Hematopoietic multipotent progenitor cell treated with erythropoietin and hydrocortisone succinate and interleukin-3 and kit ligand, for 15 days (in vitro differentiated cells): ENCODE measurements at places on chromosomes 13 and 19.

DNA sequence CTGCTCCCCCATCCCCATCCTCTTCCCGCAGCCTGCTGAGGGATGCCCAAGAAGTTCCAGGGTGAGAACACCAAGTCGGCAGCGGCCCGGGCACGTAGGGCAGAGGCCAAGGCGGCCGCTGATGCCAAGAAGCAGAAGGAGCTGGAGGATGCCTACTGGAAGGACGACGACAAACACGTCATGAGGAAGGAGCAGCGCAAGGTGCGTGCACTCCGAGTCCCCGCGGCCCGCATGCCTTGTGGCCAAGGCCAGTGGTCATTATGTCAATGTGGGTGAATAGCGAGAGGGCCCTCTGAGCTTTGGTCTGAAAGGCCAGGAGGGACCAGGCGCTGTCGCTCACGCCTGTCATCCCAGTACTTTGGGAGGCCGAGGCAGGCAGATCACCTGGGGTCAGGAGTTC lies 3.6 kb downstream of the CCDC124 start:
- DNase-seq: no peak

GRCh38 chr13:52811841-52812240 lies 36.6 kb downstream of the PCDH8 start:
- DNase-seq: no peak

GRCh38 chr13:32023698-32024097 lies 7.9 kb upstream of the FRY start:
- no peak for DNase-seq

DNA sequence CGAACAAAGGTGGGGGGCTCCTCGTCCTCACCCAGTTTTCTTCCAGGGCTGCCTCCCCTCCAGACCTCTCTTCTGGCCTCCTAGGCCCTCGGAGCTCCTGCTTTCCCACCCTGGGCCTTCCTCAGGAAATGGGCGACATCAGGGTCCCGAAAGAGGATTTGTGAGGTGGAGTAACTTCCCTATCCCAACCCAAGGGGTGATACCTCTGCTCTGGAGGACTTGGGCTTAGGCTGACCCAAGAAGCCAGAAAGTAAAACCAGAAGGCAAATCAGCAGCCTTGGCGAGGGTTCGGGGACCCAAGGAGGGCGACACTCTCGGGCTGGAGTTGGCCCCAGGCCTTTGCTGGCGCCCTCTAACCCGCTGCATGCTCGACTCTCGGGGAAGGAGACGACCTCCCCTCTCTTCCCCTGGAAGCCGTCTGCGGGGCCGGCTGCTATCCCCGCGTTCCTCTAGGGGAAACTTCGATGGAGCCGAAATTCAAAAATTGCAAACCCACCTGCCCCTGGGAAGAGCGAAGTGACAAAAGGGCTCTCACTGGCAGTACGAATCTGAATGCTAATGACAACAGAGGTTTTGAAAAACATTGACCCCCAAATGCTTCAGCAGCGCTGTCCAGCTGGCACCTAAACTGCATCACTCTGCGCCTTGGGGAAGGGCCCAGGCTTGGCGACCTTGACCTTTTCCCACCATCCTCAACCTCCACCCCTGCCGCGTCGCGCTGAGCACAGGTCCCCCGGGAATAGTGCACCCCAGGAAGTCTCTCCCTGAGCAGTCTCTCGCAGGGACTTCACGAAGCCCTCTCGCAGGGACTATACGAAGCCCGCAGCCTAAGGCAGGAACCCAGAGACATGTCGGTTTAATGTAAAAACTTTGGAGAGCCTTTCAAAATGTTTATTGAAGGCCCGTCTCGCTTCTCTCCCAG lies 2.4 kb downstream of the PDX1 start:
- no peak for DNase-seq

DNA sequence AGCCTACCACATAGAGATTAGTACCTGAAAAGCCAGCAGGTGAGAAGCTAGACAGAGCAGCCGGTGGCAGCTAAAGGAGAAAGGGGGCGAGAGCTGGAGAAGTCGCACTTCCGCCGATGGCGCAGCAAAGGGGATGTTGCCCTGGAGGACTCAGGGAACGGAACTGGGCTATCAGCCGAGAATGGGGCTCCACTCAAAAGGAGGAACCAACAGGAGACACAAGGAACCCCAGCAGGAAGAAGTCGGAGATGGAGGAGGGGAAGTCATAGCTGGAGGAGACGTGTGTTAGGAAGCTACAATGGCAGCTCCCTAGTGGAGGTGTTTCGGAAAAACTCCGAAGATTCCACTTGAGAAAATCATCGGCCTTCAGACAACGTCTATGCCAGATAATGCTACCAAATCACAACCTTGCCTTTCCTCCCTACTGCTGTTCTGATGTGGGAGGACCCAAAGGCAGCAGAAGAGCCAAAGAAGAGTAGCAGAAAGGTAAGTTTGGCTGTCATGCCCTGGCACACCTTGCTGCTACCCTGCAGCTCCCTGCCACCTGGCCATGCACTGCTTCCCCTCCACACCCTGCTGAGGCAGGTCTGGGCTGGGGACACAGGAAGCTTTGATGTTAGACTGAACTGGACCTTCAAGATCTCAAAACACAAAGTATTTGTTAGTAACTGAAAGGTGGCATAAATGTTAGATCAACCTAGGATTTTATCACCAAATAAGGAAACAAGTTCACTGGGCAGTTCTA lies 127.9 kb downstream of the DLEU7 start:
- DNase-seq: no peak

- peak; percentile 75 for DNase-seq
Observed at GRCh38 chr19:51660975-51661600, 14.5 kb upstream of the SIGLEC14 start.

GRCh38 chr13:73521985-73522524 lies 463.2 kb downstream of the KLF5 start:
- no peak for DNase-seq

DNA sequence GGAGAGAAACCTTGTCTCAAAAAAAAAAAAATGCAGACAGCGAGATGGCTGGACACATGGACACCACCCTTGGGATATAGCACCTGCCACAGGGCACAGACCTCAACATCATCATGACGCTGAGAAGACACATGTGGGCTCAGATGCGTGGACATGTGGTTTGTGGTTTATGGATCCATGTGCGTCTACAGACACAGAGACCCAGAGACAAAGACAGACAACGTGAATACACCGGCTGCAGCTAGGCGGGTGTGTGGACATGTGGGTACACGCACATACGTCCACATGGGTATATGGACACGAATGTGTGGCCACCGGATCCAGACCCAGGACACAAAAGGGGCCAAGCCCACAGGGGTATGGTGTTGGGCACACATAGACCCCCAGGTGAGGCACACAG lies 1.3 kb downstream of the TNFSF14 start:
- DNase-seq: no peak

- DNase-seq: no peak
Observed at GRCh38 chr19:42037649-42038048, 32.4 kb downstream of the GRIK5 start.

DNA sequence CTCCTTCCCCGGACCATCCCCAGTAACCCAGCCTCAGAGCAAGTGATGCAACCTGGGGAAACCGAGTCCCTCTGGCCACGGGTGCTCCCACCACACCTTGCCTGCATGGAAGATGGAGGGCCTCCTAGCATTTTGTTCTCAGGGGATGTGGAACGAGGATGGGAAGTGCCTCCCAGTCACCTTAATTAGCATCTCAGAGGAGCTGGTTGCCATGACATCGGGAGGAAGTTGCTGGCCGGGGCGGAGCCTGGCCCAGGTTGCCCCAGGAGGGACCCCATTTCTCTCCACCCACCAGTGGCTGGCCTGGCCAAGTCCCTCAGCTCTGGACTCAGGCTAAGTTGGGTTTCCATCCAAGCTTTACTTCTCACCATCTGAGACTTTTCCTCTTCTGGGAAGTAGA lies 24.1 kb upstream of the PTPRS start:
- DNase-seq: no peak

DNA sequence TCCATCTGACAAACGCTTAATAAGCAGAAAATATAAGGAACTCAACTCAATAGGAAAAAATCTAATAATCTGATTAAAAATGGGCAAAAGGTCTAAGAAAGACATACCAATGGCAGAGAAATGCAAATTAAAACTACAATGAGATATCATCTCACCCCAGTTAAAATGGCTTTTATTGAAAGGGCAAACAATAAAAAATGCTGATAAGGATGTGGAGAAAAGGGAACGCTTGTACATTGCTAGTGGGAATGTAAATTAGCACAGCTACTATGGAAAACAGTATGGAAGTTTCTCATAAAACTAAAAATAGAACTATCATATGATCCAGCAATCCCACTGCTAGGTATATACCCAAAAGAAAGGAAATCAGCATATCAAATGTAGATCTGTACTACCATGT lies 508.8 kb upstream of the GPC6 start:
- DNase-seq: no peak

- no peak for DNase-seq
Observed at GRCh38 chr13:80161219-80161618, 179.7 kb downstream of the SPRY2 start.

DNA sequence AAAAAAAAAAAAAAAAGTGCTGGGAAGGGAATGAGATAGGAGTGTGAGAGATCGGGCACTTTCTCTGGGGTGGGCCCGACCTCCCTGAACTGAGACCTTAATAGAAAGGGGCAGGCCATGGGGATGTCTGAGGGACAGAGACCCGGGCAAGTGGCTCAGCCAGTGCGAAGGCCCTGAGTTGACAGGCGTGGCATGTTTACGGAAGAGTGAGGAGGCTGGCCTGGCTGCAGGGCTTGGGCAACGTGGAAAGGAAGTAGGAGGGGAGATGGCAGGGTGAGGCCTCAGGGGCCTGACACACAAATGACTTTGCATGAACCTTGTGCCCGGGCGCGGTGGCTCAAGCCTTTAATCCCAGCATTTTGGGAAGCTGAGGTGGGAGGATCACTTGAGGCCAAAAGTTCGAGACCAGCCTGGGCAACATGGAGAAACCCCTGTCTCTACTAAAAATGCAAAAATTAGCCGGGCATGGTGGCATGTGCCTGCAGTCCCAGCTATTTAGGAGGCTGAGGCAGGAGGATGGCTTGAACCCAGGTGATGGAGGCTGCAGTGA lies 13.9 kb downstream of the FCHO1 start:
- no peak for DNase-seq

GRCh38 chr13:20466371-20466770 lies 59.3 kb downstream of the CRYL1 start:
- DNase-seq: no peak

GRCh38 chr19:8257052-8257443 lies 47.9 kb downstream of the CERS4 start:
- peak; percentile 12 for DNase-seq

DNA sequence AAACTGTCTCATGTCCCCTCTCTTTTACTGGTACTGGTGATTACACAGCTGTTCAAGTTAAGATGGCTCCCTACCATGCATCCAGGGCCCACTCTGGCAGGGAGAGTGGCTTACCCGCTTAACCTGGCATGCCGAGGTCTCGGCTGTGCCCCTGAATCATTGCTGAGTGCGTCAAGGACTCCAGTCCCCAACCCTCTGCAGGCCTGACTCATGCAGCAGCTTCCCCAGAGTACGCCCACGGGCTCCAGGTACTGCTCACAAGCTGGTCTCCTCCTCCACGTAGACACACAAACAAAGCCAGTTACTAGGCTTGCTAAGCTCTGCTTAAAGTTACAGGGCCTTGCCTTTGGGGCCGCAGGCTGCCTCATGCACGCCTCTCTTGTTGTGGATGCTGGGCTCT lies 447.4 kb downstream of the COG6 start:
- no peak for DNase-seq

GRCh38 chr19:39406656-39407409 lies at the start of gene ZFP36:
Gene ZFP36, plus strand, starts transcription at chr19:39406847. Its CDS starts 58 bp downstream, at chr19:39406905.
- DNase-seq: peak; percentile 71

DNA sequence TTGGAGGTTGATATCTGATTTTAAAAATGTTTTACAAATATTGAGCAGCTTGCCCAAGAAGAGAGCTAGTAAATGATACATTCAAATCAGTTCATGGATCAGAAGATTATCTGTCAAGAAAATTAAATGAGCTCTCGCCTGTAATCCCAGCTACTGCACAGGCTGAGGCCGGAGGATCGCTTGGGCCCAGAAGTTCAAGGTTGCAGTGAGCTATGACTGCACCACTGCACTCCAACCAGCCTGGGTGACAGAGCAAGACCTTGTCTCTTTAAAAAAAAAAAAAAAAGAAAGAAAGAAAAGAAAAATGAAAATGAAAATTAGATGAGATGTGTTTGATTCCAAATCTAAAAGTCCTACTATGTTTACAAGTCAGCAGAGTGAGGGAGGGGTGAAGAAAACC lies 2.4 kb downstream of the SPART start:
- DNase-seq: no peak

DNA sequence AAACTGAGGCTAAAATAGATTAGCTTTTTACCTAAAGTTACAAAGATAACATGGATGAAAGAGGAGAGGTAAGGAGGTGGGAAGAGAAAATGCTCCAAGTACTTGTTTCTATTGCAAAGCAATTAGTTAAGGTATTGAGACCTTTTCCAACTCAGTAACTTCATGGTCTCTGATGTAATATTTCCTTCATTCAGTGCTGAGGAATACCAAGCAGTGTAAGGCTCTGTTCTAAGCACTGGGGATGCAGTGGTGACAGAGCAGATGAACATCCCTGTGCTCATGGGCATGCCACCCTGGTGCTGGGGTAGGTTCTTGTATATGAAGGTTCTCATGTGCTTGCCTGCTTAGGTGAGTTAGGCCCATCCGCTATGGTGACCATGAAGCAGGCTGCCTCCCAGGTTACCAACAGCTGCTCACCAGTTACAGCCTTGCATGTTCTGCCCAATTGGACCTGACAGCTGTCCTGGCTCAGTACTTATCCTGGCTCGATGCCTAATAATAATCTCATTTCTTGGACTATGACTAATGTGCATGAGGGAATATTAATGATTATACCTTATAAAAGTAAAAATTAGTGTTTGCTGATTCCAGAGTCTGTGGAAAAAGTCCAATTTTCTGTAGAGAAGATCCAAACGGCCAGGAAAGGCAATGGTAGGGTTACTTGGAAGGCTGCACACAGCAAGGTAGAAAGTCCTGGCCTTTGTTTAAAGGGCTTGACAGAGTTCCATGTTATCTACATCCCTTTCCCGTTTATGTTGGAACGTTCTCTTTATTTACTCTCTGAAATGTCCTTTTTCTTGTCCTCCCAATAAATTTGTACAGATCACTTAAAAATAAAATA lies 48.3 kb downstream of the LATS2 start:
- DNase-seq: no peak

DNA sequence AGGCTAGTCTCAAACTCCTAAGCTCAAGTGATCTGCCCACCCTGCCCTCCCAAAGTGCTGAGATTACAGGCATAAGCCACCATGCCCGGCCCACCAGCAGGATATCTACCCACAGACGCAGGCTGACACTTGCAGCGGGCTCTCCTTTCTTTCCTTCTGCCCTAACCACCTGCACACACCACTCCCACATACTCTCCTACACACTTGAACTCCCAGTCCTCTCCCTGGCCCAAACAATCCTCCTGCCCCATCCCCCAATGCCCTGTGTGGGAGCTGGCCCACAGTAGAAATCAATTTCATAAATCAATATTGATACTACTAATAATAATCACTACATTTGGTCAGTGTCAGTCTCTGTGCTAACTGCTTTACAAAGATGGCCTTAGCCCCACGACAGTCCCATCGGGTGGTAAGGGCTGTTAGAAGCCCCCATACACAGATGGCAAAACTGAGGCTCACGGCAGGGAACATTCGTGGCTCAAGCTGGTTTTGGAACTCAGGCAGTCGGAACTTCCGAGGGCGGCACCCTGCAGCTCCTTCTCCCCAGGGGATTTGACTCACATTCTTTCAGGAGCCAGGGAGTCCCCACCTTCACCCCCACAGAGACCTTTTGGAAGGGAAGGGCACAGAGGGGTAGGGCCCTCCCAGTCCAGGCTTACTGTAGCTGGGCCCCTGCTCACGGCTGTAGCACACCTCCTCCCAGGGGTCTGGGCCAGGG lies 3.4 kb upstream of the DPF1 start:
- DNase-seq: no peak

- DNase-seq: no peak
Observed at GRCh38 chr19:56217039-56217949, 15.2 kb downstream of the ZSCAN5C start.
